ENCODE measurements at places on chromosomes 11 and 22.
A peak's percentile ranks its signal among the peaks of the same experiment; 100 is the strongest.

DNA sequence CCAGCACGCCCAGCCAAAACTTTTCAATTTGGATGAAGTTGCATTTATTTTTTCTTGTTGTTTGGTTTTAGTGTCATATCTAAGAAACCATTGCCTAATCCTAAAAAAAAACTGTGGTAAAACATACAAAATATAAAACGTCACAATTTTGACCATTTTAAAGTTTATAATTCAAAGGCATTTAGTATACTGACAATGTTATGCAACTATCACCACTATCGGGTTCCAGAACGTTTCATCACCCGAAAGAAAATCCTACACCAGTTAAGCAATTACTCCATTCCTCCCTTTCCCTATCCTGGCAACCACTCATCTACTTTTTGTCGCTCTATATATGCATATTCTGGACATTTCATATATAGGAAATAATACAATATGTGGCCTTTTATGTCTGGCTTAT, 30.5 kb upstream of the PHOX2A start:
- no peak for DNase-seq

DNA sequence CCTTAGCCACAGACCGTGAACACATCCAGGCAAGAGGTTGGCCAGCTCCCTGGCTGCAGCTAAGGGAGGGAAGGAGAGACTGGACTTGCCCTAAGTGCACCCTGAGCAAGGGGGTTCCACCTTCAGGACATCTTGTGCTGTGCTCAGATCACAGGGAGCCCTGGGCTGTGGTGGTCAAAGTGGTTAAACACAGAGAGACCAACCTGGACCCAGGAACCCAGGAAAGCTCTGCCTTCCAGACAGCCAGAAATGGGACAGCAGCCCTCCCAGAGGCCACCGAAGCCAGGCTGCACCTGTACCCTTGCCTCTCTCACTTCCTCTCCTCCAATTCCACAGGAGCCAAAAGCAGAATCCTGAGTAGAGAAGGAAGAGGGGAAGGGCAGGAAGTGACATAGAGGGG, 105.2 kb upstream of the TMEM45B start:
- DNase-seq: no peak

- no peak for DNase-seq
Measured at GRCh38 chr11:77115181-77115611, 12.6 kb downstream of the OMP start.

DNA sequence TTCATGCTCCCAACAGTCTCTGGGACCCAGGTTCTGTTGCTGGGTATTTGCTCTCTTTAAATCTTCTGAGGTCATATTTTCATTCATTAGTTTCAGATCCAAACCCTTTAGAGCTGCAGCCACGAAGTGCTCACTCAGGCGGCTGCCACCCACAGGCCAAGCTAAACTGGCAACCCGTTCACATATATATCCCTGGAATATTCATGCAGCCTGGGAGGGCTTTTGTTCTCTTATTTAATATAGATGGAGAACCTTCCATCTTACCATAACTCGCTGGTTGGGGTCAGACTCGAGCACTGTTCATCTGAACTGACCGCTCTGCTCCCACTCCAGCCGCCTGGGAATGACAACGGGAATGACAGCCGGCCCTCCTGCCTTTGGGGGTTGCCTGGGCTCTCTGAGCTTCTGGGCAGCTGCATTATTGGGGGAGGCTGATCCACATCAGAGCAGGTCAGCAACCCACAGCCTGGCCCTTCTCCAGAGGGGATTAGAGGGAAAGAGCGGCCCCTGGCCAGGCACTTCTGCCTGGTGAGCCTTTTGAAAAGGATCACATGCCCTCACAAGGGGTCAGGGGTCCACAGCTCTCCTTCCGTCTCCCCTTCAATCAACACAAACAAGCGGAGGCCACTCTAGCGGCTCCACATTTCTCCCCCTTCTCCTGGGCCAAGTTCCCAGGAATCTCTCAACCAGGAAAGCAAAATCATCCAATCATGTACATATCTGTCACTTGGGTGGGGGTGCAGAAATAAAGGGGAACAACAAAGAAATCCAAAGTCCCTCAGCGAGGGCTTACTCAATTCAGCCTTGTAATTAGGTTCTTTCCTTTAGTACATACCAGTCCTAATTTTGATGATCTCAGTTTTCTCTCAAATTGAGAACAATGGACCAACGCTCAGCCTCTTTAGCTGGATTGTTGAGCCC, 11.8 kb downstream of the TMEM184B start:
- DNase-seq: peak; percentile 41

GRCh38 chr22:41846268-41846987, 13.5 kb downstream of the SREBF2 start:
- peak; percentile 51 for DNase-seq

GRCh38 chr11:117796872-117797529, at the start of gene DSCAML1:
Gene DSCAML1 (minus strand): TSS chr11:117797216. CDS start chr11:117797079, 137 bp downstream.
- DNase-seq: peak; percentile 49

DNA sequence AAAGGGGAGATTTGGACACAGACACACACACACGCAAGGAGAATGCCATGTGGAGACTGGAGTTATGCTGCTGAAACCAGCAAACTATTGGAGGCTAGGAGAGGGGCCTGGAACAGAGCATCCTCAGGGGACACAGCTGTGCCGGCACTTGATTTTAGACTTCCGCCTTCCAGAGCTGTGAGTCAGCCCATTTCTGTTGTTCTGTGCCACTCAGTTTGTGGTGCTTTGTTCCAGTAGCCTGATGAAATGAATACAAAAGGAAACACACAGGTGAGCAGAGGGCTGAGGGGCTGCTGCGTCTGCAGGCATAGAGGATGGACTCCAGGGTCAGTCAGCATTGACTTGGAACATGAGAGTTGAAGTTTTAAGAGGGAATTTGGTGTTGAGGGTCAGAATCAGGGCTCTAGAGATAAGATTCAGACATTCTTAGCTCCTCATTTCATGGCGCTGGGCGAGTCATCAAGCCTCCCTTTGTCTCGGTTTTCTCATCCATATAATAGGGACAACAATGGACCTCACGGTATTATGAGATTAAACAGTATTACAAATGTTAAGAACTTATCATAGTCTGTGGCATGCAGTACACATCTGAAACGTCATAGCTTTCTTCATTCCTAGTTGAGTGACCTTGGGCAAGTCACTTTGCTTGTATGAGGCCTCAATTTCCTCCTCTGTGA, 191.0 kb downstream of the MIAT start:
- no peak for DNase-seq

- peak; percentile 17 for DNase-seq
Measured at GRCh38 chr22:28222052-28222451, 303.0 kb upstream of the PITPNB start.

- no peak for DNase-seq
Measured at GRCh38 chr22:26320447-26320846, 108.6 kb upstream of the ASPHD2 start.

DNA sequence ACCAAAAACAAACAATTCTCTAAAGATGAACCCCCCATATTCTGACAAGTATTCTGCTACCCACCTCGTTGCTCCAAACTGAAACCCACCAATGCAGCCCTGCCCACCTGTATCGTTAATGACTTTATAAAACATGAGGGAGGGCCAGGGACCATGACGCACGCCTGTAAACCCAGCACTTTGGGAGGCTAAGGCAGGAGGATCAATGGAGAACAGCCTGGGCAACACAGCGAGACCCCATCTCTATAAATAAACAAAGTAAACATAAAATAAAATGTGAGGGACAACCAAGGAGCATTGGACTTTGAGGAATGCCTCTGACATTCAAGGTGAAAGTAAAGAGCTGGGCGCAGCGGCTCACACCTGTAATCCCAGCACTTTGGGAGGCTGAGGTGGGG, 39.8 kb upstream of the ATXN10 start:
- DNase-seq: no peak

DNA sequence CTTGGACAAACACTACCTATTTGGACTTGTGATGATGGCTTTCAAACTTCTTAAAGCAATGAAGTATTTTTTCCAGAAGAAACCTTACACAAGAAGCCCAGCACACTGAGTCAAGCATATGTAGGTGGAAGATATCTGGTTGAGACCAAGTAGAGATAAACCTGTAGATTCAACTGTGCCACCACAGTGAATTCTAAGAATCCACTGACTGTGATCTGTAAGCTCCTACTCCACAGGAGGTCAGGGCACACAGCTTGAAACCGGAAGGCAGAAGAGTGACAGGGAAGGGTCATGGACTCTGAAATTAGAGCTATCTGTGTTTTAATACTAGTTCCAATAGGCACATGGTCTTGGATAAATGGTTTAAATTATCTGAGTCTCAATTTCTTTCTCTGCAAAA, 404.5 kb downstream of the ETS1 start:
- no peak for DNase-seq

GRCh38 chr11:34887260-34887659, 28.9 kb downstream of the APIP start:
- no peak for DNase-seq

DNA sequence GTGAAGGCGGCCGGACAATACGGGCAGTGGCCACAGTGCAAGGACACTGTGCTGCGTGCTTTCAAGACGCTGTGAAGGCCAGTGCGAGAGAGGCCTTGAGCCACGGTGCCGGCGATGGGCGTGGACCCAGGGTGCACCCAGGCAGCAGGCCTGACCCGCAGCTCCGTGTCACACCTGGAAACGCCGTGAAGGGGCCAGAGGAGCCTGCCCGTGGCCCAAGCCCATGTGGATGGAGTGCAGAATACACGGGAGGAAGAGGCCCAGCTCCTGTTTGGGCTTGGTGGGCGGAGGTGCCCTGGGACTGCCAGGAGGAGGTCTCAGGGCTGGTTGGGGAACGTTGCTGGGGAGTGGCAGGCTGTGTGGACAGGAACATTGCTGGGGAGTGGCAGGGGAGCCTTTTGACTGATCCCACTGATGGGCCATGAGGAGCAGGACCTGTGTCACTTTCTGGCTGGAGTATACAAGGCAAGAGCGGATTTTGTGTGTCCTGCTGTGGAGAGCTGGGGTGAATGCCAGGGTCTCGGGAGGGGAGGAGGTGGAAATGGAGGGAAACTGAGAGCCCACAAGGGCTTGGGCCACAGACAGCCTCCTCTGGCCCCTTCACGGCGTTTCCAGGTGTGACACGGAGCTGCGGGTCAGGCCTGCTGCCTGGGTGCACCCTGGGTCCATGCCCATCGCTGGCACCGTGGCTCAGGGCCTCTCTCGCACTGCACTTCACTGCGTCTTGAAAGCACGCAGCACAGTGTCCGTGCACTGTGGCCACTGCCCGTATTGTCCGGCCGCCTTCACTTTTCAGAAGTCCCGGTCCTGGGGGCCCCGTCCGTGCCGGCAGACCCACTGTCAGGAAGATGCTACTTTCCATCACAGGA, 925.4 kb downstream of the BRD1 start:
- no peak for DNase-seq

- no peak for DNase-seq
Measured at GRCh38 chr11:120057595-120058581, 80.0 kb downstream of the TRIM29 start.

DNA sequence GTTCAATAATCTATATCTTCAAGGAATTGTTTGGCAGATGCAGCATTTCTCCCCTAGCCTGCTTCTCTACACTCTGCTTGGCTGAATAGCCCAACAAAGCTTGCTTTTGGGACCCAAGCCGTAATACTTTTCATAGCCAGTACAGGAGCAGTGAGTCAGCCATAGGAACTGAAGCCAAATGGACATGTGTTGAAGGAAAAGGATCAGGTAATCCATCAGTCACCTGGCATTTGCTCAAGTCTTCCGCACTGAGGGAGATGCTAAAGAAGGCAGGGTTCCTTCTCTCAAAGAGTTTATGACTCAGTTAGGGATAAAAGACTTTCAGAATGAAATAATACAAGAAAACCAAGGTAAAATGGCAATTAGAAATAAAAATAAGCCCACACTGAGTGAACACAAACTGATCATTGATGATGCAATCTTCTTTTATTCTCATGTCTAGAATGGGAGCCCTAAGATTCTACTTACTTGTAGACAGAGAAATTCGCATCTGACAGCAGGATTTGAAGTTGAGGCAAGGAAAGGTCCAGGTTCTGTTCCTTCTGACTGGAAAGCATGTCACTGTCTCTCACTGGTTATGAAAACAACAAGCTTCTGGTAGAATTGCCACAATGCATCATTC, 13.2 kb downstream of the C11orf87 start:
- DNase-seq: no peak

DNA sequence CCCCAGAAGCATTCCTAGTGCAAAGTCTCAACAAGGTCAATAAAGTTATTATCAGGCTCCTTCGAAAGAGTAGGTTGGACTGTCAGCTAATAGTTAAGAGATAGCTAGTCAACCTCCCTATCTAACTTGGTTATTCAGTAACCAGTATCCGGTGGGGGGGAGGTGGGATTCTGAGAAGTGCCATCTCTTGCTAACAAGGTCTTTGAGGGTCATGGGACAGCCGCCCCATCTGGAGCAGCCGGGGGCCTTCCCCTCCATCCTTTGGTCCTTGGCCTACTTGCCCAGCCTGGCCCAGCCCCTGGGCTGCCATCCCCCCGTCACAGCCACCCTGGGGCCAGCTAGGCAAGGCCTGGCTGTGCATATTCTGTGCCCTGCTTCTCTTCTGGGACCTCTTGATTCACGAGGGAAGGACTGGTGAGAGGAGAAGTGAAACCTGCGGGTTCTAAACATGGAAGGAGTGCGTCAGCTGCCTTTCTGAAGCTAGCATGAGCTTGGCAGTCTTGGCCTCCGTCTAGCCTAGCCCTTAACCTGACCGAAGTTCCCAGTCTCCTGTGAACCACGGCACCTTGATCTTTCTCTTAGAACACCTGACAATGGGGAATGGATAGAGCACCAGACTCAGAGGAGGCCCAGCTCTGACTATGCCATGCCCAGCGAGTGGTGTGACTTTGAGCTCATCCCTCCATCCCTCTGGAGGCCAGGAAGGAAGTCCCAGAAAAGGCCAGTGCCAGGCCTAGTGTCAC, 9.3 kb downstream of the SLC37A2 start:
- peak; percentile 83 for DNase-seq
